Endodermal cell (in vitro differentiated cells): ENCODE measurements at places on chromosomes 2 and 18. TPM values are rescaled to one million over a fixed set of nuclear protein-coding genes. Genes with fewer than 3 reads are reported as not detected.
A peak's percentile ranks its signal among the peaks of the same experiment; 100 is the strongest.

Gene TBR1
- 1.2 to 5.7 TPM (median 2.0 TPM) in 3 replicates for total RNA-seq

DNA sequence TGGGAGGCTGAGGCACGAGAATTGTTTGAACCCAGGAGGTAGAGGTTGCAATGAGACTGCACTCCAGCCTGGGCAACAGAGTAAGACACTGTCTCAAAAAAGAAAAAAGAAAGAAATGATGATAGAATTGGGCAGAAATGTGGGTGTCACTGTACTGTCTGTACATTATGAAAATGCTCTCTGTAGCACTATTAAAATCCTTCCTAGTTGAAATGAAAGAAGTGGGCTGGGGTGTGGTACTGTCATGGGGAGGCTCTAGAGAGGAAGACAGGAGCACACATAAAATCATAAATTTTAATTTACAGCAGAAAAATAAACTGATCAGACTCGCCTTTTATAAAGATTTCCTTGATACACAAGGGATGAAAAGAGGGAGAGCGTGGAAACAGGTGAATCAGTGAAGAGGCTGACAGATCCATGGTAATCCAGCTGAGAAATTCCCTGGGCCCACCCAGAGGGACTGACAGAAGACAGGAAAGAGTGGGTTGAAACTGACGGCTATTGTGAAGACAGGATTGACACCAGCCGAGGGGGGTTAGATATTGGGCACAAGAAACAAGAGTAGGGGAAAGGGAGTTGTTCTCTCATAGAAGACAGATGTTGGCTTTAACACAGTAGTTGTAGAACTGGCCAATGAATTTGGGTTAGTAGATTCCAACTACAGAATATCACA is 96.4 kb upstream of the ATL2 start:
- DNase-seq, result no peak

GRCh38 chr18:72762515-72763122 is 105.2 kb downstream of the NETO1 start:
- DNase-seq, result no peak

Gene COL4A3
- 2.1 and 2.4 TPM in 2 replicates for total RNA-seq

GRCh38 chr2:240481720-240482119 is 46.3 kb downstream of the GPC1 start:
- DNase-seq, result peak; percentile 28

Gene INPP1
- 3.5 and 4.8 TPM in 2 replicates for total RNA-seq

DNA sequence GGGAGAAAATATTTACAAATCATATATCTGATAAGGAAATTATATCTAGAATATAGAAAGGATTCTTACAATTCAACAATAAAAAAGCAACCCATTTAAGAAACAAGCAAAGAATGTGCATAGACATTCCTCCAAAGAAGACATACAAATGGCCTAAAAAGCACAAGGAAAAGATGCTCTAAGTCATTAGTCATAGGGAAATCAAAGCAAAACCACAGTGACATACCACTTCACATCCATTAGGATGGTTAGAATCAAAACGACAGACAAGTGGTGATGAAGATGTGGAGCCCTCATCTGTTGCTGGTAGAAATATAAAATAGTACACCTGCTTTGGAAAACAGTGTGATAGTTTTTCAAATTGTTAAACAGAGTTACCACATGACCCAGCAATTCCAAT is 48.2 kb downstream of the MAPRE2 start:
- no peak for DNase-seq

- no peak for DNase-seq
Measured at GRCh38 chr2:103960951-103961350, 893.0 kb upstream of the POU3F3 start.

- DNase-seq, result peak; percentile 87
Measured at GRCh38 chr2:64859312-64860212, 129.6 kb upstream of the SLC1A4 start.

- DNase-seq, result no peak
Measured at GRCh38 chr2:62300925-62301324, 105.0 kb downstream of the B3GNT2 start.

- no peak for DNase-seq
Measured at GRCh38 chr2:128090575-128090944, 440 bp upstream of the UGGT1 start.

DNA sequence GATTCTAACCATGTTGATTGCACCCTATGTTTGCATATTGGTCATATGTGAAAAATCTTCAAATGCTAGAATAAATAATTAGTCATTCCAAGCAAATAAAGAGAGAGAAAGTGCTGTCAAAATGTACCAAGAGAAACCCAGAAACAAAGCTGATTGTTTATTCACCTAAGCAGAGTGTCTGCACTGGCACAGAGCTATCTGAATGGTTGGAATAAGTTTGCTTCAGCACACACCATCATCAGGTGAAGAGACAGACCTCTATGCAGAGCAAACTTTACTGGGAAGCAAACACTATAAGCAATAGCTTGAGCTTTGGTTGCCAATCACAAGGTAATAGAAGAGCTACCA is 25.4 kb downstream of the DSG4 start:
- no peak for DNase-seq

DNA sequence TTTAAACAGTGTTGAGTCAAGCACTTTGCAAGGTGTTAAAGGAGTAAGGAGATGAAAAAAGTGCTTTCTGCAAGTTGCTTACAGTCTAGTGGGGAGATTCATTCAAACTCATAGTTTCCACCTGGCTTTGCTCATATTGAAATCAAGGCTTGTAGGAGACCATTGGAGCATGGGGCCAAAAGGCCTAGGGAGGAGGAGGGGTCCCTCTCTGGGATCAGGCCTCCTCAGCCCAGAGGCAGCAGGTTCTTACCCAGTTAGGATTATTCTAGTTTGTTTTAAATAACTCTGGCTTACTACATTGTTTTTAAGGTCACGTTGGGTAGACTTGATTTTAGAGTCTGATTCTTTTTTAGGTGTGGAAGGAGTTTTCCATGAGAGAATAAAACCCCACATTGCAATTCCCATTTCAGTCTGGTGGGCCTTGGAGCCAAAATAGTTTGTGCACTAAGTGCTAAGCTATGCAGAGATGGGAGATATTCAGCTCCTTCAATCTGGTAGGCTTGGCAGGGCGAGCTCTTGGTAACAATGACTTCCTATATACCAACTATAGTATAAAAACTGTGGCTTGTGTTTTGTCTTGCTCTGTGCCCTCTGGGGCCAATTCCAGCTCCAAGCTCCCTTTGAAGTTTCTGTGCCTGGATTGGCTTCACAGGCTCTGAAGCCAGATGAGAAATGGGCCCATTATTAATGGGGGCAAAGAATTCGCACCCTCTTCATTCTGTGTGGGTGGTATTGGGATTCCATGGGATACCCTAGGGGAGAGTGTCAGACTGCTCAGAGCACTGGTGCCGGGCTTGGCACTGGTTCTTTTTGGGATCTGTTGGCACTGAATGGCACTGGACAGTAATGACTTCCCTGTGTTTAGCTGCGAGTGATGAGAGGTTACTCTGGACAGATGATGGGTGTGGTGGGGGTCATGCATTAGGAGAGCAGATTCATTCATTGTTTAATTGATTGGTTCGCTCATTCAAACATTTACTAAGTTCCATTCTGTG is 301.1 kb downstream of the MYCN start:
- peak; percentile 7 for DNase-seq

DNA sequence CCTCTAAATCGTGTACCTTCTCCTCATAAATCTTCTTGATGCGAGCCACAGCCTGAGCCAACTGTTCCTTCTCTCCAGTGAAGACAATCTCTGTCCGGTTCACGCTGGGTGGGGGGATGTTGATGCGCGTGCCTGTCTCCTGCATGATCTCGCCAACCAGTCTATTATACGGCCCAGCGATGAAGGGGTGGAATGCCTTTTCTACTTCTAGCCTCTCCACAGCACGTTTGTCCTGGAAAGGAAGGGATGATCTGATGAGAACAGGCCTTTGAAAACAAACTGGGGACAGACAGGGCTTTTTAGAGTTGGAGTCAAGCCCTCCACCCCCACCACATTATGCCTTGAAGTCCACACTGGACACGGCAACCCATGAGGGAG is 59.3 kb downstream of the HDLBP start:
- no peak for DNase-seq

Gene DHRS9
- total RNA-seq, result not detected in 3 replicates

GRCh38 chr18:13568443-13569392 is 157.6 kb downstream of the FAM210A start:
- DNase-seq, result no peak

DNA sequence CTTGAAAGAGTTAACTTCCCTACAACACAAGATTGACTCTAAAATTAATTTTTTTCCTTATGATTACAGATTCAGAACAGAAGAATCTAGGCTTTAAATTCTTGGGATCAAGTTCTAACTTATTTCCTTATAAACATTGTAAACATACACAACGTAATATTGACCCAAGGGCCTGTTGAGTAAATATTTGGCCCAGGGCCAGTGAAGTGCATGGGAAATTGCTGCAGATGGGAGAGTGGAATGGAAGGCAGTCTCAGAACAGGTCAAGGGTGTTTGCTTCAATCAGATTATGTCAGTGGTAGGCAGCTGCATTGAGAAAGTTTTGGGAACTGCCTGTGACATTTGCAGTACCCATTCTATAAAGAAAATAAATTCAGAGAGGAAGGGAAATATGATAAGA is 137.6 kb downstream of the MYO1B start:
- no peak for DNase-seq

- DNase-seq, result no peak
Measured at GRCh38 chr18:22691946-22692710, 241.0 kb upstream of the RBBP8 start.

DNA sequence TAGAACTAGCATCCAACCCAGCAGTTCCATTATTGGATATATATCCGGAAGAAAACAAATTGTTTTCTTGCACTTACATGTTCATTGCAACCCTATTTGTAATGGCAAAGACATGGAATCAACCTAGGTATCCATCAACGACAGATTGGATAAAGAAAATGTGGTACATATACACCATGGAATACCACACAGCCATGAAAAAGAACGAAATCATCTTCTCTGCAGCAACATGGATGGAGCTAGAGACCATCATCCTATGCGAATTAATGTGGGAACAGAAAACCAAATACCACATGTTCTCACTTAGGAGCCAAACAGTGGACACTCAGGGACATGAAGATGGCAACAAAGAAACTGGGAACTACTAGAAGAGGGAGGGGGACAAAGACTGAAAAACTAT is 352.7 kb downstream of the CDH2 start:
- DNase-seq, result no peak

Gene ANKRD23
- total RNA-seq, result 1.4 to 3.9 TPM (median 3.6 TPM) in 3 replicates

Gene CIB4
- not detected in 2 replicates for total RNA-seq

DNA sequence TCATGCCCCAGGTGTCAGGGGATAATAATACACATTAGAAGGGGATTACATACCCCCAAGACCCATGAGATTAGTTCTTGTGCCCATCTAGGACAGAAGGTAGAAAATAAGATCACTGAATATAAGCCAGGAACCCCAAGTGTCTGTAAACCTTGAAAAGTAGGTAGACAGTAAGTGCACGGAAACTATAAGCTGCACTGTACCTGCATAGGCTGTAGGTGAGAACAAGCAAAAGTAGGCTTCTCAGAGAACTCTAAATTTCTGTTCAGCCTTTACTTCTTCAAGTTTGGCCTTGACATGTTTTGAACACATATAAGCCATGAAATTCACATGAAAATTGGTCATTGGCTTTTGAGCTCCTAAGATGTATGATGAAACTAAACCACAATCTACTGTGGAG is 113.0 kb upstream of the FSIP2 start:
- no peak for DNase-seq

Gene POTEI
- 0.07 to 0.33 TPM (median 0.13 TPM) in 3 replicates for total RNA-seq

Gene AUP1
- 58.9 to 76.3 TPM (median 70.7 TPM) in 3 replicates for total RNA-seq

DNA sequence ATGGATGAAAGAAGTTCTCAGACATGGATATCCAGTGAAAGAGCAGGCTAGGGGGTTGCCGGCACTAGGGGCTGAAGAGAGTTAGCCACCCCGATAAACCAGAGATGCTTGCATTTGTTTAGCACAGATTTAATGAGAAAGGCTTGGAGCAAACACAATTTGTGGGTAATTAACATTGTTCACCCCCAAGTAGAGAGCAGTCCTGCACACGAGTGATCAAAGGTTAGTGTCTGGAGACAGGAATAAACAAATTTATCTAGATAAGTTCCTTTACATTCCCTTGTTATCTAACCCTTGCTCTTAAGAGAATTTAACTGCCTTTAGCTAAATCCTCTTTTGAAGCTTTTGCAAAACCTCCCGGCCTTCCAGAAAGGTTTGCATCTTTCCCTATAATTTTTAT is 23.9 kb downstream of the HTR2B start:
- no peak for DNase-seq

DNA sequence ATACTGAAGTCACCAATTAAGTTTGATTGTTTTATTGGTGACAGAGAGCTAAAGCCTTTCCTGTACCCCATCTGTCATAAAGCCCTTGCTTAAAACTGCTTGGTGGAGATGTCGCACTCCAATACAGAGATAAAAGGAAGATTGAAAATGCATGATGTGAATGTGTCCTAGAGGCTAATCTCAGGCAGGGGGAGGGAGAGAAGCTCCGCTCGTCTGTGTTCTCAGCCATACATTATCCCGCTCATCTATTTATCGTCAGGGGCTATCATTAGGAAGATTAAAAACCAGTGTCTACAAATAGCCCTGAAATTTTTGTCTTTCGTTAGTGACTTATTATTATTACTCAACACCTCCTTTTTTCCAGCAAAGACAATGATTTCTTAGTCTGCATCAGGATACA is 110.3 kb downstream of the CMPK2 start:
- DNase-seq, result no peak

DNA sequence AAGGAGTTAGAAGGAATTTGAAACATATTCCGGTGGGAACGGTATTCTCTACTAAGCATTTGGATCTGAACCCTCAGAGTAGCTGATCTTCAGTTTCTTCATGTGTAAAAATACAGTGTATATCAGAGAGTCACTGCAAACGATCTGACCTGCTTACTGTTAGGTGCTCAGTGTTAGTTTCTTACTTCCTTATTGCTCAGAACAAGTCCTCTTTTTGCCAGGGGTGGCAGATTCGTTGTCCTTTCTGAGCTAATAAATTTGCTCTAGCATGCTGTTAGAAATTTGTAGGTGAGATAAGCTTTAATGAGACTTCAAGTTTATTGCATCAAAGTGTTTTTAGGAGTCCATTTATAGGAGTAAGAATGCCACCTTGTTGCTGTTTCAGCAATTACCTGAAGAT is 15.8 kb downstream of the PLEKHA3 start:
- DNase-seq, result no peak

Gene SKOR2
- total RNA-seq, result not detected in 3 replicates

GRCh38 chr2:32523686-32524085 is 104.2 kb upstream of the TTC27 start:
- no peak for DNase-seq

Gene MC2R
- not detected in 2 replicates for total RNA-seq

Gene MAL
- not detected in 3 replicates for total RNA-seq

DNA sequence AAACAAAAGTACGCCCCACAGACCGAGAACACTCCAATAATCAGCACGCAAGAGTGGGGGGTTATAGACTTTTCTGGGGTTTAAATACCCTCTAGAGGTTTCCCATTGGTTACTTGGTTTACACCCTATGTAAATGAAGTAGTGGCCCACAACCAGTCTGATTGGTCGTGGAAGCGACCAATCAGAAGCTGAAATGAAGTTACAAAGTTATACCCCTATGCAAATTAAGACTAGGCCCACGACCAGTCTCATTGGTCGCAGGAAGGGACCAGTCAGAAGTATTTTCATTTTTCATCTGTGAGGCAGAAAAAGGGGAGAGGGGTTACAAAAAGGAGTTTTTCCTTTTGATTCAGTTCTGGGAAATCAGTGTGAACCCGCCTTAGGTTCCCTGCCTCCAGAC is 55.3 kb upstream of the YWHAQ start:
- DNase-seq, result peak; percentile 44

Gene UCN
- total RNA-seq, result 0.75 to 0.84 TPM in 2 of 3 replicates, not detected in the other
